ENCODE measurements at places on chromosomes 7 and 10.

DNA sequence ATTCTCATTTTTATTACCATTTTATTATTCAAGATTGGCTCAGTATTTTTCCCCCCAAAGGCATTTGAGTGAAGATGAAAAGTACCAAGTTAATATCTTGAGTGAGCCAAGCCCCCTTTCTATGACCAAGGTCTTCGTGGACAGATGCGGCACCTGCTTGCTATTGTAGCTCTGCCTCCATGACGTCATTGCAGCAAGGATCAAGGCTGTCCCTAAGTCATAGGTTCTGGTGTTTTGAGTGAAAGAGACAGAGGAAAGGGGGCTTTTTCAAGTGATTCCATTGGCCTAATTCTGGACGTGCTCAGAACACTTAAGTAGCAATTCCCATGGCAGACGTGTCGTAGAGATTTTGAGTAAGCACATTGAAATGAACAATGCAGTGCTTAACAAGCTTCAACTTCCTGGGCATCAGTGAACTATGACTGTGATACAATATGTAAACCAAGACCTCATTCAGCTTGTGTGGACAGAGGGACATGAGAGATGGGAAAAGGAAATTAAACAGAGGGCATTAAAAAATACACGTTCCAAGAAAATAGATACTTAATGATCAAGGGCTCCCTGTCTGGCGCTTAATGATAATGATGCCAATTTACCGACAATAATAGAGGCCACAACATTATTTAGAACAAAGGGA is 248.7 kb upstream of the NPVF start:
- DNase-seq = no peak
- H3K36me3 ChIP-seq = no peaks in the 10 kb centered on the region
- H3K27ac ChIP-seq = no peak overlapping the region

DNA sequence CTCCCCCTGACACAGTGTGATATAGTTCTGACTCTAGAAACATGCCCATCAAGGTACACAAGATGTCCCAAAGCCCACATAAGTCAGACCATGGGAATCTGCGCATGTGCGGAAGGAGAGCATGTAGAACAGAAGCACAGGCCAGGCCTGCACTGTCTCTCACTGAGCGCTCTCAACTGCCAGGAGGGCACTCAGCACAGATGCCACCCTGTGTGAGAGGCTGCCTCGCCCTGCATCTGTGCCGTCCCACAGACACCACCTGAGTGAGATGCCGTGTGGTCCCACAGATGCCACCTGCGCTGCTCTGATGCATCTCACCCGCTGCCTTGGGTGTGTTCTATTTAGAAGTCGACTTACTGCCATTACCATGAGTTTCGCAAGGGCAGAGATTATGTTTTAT is 98.4 kb downstream of the VOPP1 start:
- peaks cover 32% of the 10 kb centered on the region for H3K4me1 ChIP-seq
- no peak overlapping the region for H3K4me3 ChIP-seq
- no peak overlapping the region for H3K27ac ChIP-seq
- H3K36me3 ChIP-seq = no peaks in the 10 kb centered on the region
- DNase-seq = peak; percentile 23

DNA sequence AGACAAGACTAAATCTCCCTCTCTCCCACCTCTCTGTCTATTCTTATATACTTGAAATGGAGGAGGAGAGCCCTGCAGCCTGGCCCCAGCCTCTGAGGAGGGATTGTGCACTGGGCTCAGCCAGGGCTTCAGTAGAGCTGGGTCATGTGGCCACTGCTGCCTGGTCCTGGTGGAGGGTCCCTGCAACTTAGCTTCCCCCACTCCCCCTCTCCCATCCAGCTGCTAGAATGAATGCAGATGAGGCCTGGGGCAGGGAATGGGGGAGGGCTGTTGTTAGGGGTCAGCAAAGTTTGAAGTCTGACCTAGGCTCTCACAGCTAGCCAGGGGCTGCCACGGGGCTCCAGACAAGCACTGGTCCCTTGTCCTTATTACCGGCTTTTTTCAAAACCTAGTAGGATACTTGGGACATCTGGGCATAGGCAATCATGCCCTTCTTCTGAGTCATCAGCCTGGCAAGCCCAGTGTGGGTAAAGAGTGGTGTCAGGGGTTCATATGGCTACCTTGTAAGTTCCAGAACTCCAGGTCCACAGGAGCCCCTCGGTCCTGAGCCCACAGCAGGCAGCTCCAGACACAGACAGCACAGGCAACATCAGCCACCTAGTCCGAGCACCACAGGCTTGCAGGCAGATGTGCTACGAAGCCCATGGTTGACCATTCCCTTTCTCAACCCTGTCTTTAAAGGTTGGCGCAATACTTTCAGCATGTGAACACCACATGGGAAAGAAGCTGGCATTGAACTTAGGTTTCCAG is 12.8 kb upstream of the CXCL12 start:
- H3K4me3 ChIP-seq = no peak overlapping the region
- H3K4me1 ChIP-seq = no peaks in the 10 kb centered on the region
- peaks cover 5% of the 10 kb centered on the region for H3K27me3 ChIP-seq
- no peaks in the 10 kb centered on the region for H3K36me3 ChIP-seq

- peaks cover 4% of the 10 kb centered on the region for H3K36me3 ChIP-seq
- no peak overlapping the region for H3K4me3 ChIP-seq
- no peaks in the 10 kb centered on the region for H3K27me3 ChIP-seq
- H3K4me1 ChIP-seq = peaks cover 12% of the 10 kb centered on the region
- H3K27ac ChIP-seq = no peak overlapping the region
- no peak for DNase-seq
Measured at GRCh38 chr10:110045772-110046171, 38.0 kb downstream of the ADD3 start.

- peak; percentile 51 for DNase-seq
- peaks cover 3% of the 10 kb centered on the region for H3K36me3 ChIP-seq
- H3K4me1 ChIP-seq = peaks cover 28% of the 10 kb centered on the region
- peak overlapping the region; percentile 42 for H3K27ac ChIP-seq
- peak overlapping the region; percentile 76 for H3K4me3 ChIP-seq
- H3K27me3 ChIP-seq = no peaks in the 10 kb centered on the region
Measured at GRCh38 chr10:14602807-14603533, 171.7 kb downstream of the FAM107B start.
